ENCODE measurements at places on chromosomes 7 and 10. TPM values are rescaled to one million over a fixed set of nuclear protein-coding genes. Genes with fewer than 3 reads are reported as not detected.

- DNase-seq = no peak
Observed at GRCh38 chr7:94295850-94296249, 98.8 kb upstream of the COL1A2 start.

- no peak for DNase-seq
Observed at GRCh38 chr10:132589681-132590080, 52.1 kb downstream of the INPP5A start.

GRCh38 chr10:60883187-60883586, 60.8 kb downstream of the RHOBTB1 start:
- DNase-seq = peak; percentile 51

DNA sequence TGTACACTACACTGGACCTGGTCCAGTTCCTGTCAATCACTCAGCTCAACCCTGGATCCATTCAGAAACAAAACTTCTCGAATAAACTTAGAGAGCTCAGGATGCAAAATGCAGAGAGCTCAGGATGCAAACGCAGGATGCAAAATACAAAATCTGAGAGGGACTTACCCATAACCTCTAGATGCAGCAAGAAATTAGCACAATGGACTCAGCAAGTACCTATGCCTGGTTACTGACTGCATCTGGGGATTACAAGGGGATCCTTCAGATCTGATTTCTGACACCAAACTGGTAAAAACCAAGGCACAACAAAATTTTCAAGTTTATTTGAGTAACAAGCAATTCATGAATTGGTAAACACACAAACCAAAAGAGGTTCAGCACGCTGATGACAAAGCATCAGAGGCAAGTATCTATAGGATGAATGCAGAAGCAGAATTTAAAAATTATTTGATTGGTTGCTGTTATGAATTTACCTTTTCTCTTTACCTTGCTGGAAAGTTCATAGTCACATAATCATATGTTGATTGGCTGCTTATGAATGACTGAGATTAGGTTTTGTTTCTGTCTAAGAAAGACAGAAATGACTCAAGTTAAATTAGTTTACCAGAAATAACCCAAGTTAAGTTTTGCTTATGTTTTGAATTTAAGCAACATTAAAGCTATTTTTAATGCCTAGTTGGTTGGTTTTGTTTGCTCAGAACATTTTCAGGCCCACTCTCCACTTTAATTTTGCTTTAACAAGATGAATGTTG, 11.4 kb downstream of the GIMAP6 start:
- DNase-seq = no peak

DNA sequence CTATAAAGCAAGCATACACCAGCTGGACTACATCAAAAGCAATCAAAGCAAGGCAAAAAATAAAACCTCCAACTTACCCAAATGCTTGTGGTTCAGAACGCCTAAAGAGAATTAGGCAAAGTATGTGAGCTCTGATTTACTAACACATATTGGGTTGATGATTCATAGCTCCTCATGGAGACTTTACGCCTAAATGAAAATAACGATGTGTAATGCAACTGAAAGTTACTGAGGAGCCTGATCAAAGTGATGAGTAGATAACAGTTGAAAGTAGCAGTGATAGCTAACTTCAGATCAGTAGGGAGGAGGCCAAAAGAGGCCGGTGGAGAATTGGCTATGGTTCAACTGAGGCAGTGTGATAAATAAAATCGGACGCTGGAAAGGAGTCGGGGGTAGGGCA, 85.0 kb downstream of the MPP7 start:
- DNase-seq = no peak

GRCh38 chr7:127782075-127782474, 130.1 kb downstream of the SND1 start:
- DNase-seq = no peak

GRCh38 chr10:114389426-114389825, 14.9 kb downstream of the AFAP1L2 start:
- DNase-seq = peak; percentile 53

DNA sequence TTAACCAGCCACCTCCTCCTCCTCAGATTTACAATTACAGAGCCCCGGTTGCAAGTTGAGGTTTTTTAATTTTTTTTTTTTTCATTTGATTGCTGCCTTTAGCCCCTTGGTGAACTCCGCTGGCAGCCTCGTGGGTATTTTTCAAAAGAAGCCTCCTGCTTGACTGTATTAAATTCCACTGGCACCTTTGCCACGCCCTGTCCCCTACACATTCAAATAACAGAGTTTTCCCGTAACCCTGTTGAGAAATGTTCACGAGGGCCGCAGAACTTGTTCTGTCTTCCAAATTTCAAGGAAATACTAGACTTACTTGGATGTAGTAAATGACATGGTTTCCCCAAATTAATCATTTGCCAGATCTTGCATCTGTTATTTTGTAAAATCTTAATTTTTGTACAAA, 167.0 kb downstream of the ARID5B start:
- DNase-seq = no peak

GRCh38 chr10:7886056-7886455, 67.8 kb downstream of the TAF3 start:
- peak; percentile 4 for DNase-seq

DNA sequence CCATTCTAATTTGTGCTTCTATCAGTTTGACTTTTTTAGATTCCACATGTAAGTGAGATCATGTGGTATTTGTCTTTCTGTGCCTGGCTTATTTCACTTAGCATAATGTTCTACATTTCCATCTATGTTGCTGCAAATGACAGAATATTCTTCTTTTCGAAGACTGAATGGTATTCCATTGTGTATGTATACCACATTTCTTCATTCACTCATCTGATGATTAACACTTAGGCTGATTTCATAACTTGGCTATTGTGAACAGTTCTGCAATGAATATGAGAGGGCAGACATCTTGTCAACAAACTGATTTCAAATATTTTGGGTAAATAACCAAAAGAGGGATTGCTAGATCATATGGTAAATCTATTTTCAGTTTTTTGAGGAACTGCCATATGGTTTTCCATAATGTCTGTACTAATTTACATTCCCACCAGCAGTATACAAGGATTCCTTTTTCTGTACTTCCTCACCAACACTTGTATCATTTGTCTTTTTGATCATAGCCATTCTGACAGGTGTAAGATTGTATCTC, 52.9 kb downstream of the ZNF22 start:
- no peak for DNase-seq

GRCh38 chr10:7589748-7590147, 77.0 kb downstream of the ITIH5 start:
- DNase-seq = no peak

- no peak for DNase-seq
Observed at GRCh38 chr10:130941886-130942285, 369.6 kb downstream of the TCERG1L start.

DNA sequence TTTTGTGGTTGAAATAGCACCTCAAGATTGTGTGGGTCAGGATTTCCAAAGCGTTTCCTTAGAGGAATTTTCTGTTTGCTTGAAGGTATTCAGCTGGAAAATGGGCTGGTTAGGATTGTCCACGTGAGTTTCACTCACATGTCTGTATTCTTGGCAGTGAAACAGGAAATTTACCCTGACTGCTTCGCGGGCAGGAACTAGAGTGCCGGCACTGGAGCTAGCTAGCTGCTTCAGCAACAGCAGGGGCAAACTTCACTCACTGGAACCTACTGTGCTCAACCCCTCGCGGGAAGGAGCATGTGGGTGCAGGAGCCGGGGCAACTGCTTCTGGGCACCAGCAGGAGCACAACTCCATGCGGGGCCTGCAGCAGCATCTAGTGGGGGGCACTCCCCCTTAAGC, 38.0 kb upstream of the RTKN2 start:
- DNase-seq = no peak

ARMS2 gene
- not detected for total RNA-seq

VAX1 gene
- not detected for total RNA-seq

OR2A1 gene
- not detected for total RNA-seq

FAM221A gene
- 25.2 TPM for total RNA-seq

PVRIG gene
- total RNA-seq = not detected

NXPH1 gene
- total RNA-seq = not detected

ERCC6 gene
- total RNA-seq = 25.7 TPM

CAV2 gene
- total RNA-seq = 76.4 TPM

IFIT1B gene
- total RNA-seq = not detected

ELN gene
- total RNA-seq = 0.39 TPM

ITPRID1 gene
- 0.95 TPM for total RNA-seq
